ENCODE measurements at places on chromosomes 16 and 17. TPM values are rescaled to one million over a fixed set of nuclear protein-coding genes. Genes with fewer than 3 reads are reported as not detected.
A peak's percentile ranks its signal among the peaks of the same experiment; 100 is the strongest.

GRCh38 chr16:4114257-4115208, 1.7 kb downstream of the ADCY9 start:
- no peak overlapping the region for H3K27ac ChIP-seq
- DNase-seq: no peak
- peaks cover 39% of the 10 kb centered on the region for H3K4me1 ChIP-seq
- peak overlapping the region; percentile 76 for H3K4me3 ChIP-seq

GRCh38 chr17:66620528-66620927, 214.4 kb upstream of the CACNG5 start:
- DNase-seq: no peak
- peaks cover 15% of the 10 kb centered on the region for H3K4me1 ChIP-seq
- H3K4me3 ChIP-seq: no peak overlapping the region
- peaks cover 15% of the 10 kb centered on the region for H3K36me3 ChIP-seq
- no peak overlapping the region for H3K27ac ChIP-seq

- no peak for DNase-seq
- no peaks in the 10 kb centered on the region for H3K4me1 ChIP-seq
These were observed 139.6 kb downstream of the HAPSTR1 start for GRCh38 chr16:9231039-9231438.

GRCh38 chr17:9259419-9259818, 238.1 kb downstream of the NTN1 start:
- peaks cover 6% of the 10 kb centered on the region for H3K4me1 ChIP-seq
- no peak overlapping the region for H3K27ac ChIP-seq
- DNase-seq: no peak
- no peaks in the 10 kb centered on the region for H3K36me3 ChIP-seq
- no peak overlapping the region for H3K4me3 ChIP-seq

Gene DUS1L
- total RNA-seq: 126 TPM

Gene KCTD19
- total RNA-seq: 1.6 TPM

Gene CES3
- total RNA-seq: 8.3 TPM

All from activated naive CD8-positive, alpha-beta T cell treated with anti-CD3 and anti-CD28 coated beads, Interleukin-2, amount 10 ng/mL, durations not matched to agents 7 days and 5 days (primary cell).